A375 (cell line): ENCODE measurements at places on chromosomes 13 and 19. TPM values are rescaled to one million over a fixed set of nuclear protein-coding genes. Genes with fewer than 3 reads are reported as not detected.

Gene CCDC124
- total RNA-seq, result 109 and 144 TPM in 2 replicates

Gene SLC46A3
- 2.9 TPM in 2 replicates for total RNA-seq

Gene SPART
- total RNA-seq, result 64.8 and 69.0 TPM in 2 replicates

Gene A1BG
- total RNA-seq, result 13.4 and 31.9 TPM in 2 replicates

Gene PROSER1
- total RNA-seq, result 10.4 and 16.9 TPM in 2 replicates

Gene FXYD7
- 0.26 and 2.1 TPM in 2 replicates for total RNA-seq

Gene GPX4
- total RNA-seq, result 308 and 310 TPM in 2 replicates
